Aorta (tissue), 5 donors: ENCODE measurements at places on chromosomes 2 and 18. TPM values are rescaled to one million over a fixed set of nuclear protein-coding genes. Genes with fewer than 3 reads are reported as not detected.
A peak's percentile ranks its signal among the peaks of the same experiment; 100 is the strongest.

DNA sequence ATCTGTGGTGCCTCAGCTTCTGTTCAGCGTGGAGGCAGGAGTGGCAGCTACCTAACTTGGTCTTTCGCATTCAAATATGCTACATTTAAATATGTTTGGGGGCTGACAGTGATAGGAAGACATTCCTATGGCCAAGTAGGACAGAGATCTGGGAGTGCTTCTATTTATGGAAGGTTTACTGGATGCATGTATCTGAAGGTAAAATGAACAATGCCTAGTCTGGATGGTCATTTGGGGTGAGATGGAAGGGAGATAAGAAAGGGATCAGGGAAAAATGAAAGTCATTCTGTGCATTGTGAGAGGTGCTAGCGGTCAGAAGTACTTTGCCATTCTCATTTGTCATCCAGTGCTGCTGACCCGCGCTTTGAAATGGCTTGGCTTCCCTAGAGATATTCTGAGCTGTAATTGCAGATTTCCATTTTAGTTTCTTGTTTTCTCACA, 300.9 kb upstream of the FBXO11 start:
- no peak for DNase-seq
- H3K4me3 ChIP-seq, result no peak overlapping the region
- H3K27me3 ChIP-seq, result no peaks in the 10 kb centered on the region
- no peak overlapping the region for H3K27ac ChIP-seq
- H3K4me1 ChIP-seq, result no peaks in the 10 kb centered on the region
- no peaks in the 10 kb centered on the region for H3K36me3 ChIP-seq

- no peak for DNase-seq
- H3K27ac ChIP-seq, result no peak overlapping the region
- H3K36me3 ChIP-seq, result no peaks in the 10 kb centered on the region
- no peak overlapping the region for H3K4me3 ChIP-seq
Measured at GRCh38 chr2:21818212-21818795, 694.5 kb downstream of the TDRD15 start.

GRCh38 chr2:206693399-206694137, 24.6 kb downstream of the DYTN start:
- H3K27me3 ChIP-seq, result no peaks in the 10 kb centered on the region
- H3K36me3 ChIP-seq, result no peaks in the 10 kb centered on the region
- no peak for DNase-seq
- no peaks in the 10 kb centered on the region for H3K4me1 ChIP-seq
- H3K27ac ChIP-seq, result no peak overlapping the region

- no peak overlapping the region for H3K4me3 ChIP-seq
- peak; percentile 54 for DNase-seq
- H3K4me1 ChIP-seq, result no peaks in the 10 kb centered on the region
Measured at GRCh38 chr2:20567159-20567925, 83.6 kb downstream of the HS1BP3 start.

GRCh38 chr2:241399941-241400922, 44.1 kb downstream of the FARP2 start:
- no peaks in the 10 kb centered on the region for H3K4me1 ChIP-seq
- H3K36me3 ChIP-seq, result no peaks in the 10 kb centered on the region
- no peaks in the 10 kb centered on the region for H3K27me3 ChIP-seq
- no peak overlapping the region for H3K27ac ChIP-seq
- DNase-seq, result no peak

DNA sequence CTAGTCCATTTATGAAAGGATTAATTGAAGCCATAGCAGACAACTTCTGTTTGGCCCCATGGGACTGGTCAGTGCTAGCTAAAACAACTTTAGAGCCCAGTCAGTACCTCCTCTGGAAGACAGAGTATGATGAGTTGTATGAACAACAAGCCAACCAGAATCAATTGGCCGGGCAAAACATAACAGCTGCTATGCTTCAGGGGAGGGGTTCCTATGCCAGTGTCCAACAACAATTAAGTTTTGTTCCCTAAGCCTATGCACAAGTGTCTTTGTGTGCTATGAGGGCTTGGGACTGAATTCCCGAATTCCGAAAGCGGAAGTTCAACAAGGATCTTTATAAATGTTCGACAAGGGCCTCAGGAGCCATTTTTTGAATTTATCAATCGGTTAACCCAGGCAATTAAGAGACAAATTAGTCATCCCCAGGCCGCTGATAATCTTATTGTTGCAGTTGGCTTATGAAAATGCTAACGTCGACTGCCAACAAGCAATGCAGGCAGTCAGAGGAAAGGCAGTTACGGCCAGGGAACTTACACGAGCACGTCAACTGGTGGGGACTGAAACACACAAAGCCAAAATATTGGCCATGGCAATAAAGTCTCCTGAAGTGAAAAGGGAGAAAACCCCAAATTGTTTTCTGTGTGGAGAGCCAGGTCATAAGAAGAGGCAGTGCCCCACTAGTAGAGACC, 57.9 kb downstream of the ZNF638 start:
- H3K36me3 ChIP-seq, result no peaks in the 10 kb centered on the region
- H3K27me3 ChIP-seq, result no peaks in the 10 kb centered on the region
- H3K4me3 ChIP-seq, result no peak overlapping the region
- no peaks in the 10 kb centered on the region for H3K4me1 ChIP-seq
- H3K27ac ChIP-seq, result no peak overlapping the region
- no peak for DNase-seq

DNA sequence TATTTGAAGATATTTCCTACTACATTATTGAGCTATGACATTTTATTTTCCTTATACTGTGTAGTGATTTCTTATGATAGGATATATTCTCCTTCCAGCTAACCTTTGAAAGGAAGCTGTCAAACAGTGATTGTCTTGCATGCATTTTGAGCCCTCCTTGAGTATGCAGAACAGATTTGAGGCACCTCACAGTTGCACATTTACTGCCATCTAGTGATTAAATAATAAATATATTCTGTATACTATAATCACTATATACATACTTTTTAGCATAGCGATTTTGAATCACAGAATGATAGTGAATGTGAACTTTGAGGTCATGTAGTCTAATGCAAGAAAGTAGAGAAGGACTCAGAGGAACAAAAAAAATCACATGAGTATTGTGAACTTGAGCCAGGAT, 268.4 kb upstream of the CDH19 start:
- no peaks in the 10 kb centered on the region for H3K4me1 ChIP-seq
- no peaks in the 10 kb centered on the region for H3K27me3 ChIP-seq
- no peak for DNase-seq
- H3K36me3 ChIP-seq, result no peaks in the 10 kb centered on the region

GRCh38 chr2:227613272-227613660, 1.4 kb downstream of the SCYGR3 start:
- H3K27me3 ChIP-seq, result no peaks in the 10 kb centered on the region
- no peak for DNase-seq
- H3K4me3 ChIP-seq, result no peak overlapping the region
- no peaks in the 10 kb centered on the region for H3K4me1 ChIP-seq
- no peak overlapping the region for H3K27ac ChIP-seq

DNA sequence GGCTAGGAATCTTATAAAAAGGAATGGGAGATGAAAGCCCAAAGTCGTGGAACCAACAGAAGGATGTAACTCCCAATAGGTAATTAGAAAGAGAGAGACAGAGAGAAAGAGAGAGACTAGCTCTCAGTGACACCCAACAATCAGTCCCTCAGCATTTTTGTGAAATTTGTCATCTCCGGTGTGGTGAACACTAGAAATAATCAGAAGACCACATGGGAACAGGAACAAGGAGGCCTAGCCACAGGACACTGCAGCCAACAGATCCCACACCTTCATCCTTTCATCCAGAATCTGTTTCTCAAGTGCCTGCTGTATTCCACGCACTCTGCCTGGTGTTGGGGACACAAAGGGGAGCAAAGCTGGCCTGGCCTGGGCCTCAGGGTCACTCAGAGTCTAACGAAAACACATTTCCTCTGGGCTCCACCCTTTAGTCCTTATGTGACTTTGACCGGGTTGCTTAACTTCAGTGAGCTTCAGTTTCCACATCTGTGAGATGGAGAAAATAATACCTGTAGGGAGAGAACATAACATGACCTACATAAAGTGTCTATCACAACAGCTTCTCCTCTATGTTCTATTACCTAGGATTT, 53.1 kb downstream of the EHD3 start:
- no peaks in the 10 kb centered on the region for H3K36me3 ChIP-seq
- no peak overlapping the region for H3K27ac ChIP-seq

- H3K4me3 ChIP-seq, result peak overlapping the region; percentile 60
- H3K4me1 ChIP-seq, result no peaks in the 10 kb centered on the region
- no peak overlapping the region for H3K27ac ChIP-seq
- no peaks in the 10 kb centered on the region for H3K36me3 ChIP-seq
Measured at GRCh38 chr18:8800445-8800844, 95.1 kb downstream of the MTCL1 start.

DNA sequence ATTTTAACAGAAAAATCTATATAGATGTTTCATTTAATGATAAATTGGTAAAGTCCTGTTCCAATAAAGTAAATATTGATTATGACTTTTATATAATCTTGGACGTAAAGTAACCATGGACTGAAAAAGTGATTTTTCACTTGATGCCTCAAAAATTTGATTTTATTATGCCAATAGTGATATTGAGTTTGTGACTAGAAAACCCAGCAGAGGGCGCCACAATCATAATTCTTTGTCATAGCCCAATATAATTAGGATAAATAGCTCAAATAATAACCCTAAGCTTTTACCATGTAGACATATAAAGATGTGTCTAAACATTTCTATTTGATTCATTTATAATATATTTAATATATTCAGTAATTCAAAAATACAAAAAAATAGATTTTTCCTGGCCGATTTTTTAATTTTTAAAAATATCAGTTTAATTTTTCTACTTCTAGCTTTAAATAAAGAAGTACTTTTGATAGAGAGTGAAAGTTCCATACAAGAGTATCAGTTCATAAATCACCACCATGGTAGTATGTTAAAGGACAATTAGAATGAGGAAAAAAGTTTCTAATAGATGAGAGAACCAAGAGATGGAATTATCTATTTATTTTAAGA, 30.7 kb downstream of the CAMKMT start:
- peak; percentile 54 for DNase-seq
- no peak overlapping the region for H3K4me3 ChIP-seq
- no peaks in the 10 kb centered on the region for H3K36me3 ChIP-seq
- H3K27me3 ChIP-seq, result no peaks in the 10 kb centered on the region
- no peaks in the 10 kb centered on the region for H3K4me1 ChIP-seq

DNA sequence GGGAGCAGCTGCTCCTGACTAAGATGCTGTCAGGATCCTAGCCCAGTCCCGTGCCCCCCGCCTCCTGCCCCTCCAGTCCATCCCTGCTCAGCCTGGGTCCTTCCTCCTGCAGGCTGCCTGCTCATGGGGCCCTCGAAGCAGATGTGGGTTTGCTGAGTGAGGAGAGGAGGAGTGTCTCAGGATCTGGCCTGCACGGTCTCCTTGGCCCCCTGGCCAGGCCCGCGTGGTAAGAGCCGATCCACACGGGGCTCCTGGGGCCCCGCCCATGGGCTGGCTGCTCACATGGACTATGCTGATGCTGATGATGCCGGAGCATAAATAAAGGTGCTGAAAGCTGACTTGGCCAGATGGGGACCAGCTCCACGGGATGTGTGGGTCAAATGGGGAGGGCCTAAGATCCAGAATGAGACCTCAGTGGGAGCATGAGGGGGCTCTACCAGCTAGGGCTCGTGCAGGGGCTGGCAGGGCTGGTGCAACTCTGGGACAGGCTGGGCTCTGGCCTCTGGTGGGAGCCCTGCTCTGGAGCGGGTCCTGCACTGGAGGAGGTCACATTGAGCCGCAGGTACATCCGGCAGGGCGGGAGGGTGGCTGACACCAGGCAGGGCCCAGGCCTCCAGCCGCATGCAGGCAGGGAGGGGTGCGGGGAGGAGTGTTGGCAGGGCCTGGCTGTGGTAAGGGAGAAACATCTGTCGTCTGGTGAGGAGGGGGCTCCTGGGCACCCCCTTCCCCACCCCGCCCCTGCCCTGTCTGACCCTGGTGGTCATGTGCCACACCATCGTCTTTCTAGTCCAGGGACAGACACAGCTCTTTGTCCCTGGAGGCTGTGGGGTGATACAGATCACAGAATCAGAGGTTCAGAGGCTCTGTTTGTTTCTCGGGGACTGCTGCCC, 275.3 kb upstream of the HDAC4 start:
- DNase-seq, result no peak
- no peaks in the 10 kb centered on the region for H3K4me1 ChIP-seq
- H3K36me3 ChIP-seq, result no peaks in the 10 kb centered on the region

GRCh38 chr2:62042944-62043343, 137.5 kb downstream of the COMMD1 start:
- no peaks in the 10 kb centered on the region for H3K27me3 ChIP-seq
- H3K36me3 ChIP-seq, result no peaks in the 10 kb centered on the region
- H3K27ac ChIP-seq, result no peak overlapping the region

GRCh38 chr2:11610624-11611242, 59.3 kb downstream of the NTSR2 start:
- H3K27me3 ChIP-seq, result no peaks in the 10 kb centered on the region

DNA sequence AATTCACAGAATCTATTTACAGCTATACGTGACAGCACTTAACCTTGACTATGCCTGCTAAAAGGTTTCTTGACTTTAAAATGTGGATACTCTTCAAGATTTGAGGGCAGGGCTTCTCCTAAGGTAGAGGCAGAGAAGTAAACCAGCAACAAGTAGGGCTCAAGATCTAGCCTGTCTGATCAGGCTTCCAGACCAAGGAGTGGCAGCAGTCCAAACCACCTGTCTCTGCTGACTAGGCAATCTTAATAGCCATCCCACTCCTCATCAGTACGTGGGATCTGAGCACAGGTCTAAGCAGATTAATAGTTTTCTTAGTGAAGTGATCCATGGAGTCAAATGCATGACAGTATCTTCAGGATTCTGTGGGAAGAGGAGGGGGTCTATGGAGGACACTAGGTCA, 100.4 kb downstream of the GPD2 start:
- no peak overlapping the region for H3K27ac ChIP-seq
- DNase-seq, result no peak

GRCh38 chr2:54720563-54720962, 2.9 kb upstream of the EML6 start:
- no peak overlapping the region for H3K27ac ChIP-seq
- no peaks in the 10 kb centered on the region for H3K27me3 ChIP-seq
- no peak overlapping the region for H3K4me3 ChIP-seq
- peaks cover 4% of the 10 kb centered on the region for H3K4me1 ChIP-seq
- no peak for DNase-seq

Gene EPAS1
- total RNA-seq, result 414 TPM

Gene ATOH8
- 56.7 TPM for total RNA-seq

Gene CD207
- not detected for total RNA-seq

Gene PIK3C3
- 63.9 TPM for total RNA-seq

Gene TUBA3E
- not detected for total RNA-seq
